ENCODE measurements at places on chromosomes 12 and 14.
A peak's percentile ranks its signal among the peaks of the same experiment; 100 is the strongest.

DNA sequence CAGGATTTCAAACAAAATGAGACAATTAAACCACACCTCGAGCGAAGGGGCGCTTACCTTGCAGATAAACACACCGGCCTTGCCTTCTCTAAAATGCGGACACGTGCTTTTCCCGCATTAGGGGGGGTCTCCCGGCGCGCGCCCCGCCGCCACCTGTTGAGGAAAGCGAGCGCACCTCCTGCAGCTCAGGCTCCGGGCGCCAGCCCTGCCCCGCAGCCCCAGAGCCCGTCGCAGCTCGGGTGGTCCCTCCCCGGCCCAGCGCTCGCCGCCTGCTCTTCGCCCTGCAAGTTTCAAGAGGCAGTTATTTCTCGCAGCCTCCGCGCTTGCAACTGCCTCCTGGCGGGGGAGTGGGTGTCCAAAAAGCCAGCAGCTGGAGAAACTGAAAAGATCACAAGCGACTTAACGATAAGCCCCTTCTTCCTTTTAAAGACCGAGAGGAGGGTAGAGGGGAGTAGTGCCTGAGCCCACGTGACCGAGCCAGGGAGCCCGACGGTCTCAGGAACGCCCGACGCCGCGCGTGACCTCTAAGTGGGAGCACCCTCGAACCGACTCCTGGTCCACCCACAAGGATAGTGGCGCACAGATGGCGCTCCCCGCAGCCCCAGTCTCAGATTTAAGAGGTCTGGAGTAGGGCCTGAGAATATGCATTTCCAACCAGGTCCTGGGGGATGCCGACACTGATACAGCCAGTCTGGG lies at the start of gene ESR2:
Gene ESR2 (minus strand): TSS at position 396 of the 696 bp plus-strand sequence. CDS start 11,386 bp downstream, outside the sequence.
- DNase-seq = peak; percentile 22

DNA sequence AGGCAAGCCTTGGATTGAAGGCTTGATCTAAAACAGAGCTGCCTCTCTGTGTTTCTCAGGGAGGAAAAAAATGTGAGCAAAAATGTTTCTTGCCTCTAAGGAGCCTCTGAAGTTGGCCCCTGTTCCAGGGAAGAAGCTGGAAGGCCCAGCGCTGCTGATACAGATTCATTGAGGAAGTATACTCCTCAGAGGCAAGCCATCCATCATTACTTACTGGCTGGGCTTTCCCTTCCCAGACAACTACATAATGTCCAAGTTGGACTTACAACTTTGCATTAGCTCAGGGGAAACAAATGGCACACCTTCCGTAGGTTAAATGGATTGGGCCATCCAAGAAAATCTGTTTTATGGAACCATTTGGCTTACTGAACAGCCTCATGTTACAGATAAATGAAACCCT lies 263.7 kb upstream of the SEL1L start:
- DNase-seq = no peak

DNA sequence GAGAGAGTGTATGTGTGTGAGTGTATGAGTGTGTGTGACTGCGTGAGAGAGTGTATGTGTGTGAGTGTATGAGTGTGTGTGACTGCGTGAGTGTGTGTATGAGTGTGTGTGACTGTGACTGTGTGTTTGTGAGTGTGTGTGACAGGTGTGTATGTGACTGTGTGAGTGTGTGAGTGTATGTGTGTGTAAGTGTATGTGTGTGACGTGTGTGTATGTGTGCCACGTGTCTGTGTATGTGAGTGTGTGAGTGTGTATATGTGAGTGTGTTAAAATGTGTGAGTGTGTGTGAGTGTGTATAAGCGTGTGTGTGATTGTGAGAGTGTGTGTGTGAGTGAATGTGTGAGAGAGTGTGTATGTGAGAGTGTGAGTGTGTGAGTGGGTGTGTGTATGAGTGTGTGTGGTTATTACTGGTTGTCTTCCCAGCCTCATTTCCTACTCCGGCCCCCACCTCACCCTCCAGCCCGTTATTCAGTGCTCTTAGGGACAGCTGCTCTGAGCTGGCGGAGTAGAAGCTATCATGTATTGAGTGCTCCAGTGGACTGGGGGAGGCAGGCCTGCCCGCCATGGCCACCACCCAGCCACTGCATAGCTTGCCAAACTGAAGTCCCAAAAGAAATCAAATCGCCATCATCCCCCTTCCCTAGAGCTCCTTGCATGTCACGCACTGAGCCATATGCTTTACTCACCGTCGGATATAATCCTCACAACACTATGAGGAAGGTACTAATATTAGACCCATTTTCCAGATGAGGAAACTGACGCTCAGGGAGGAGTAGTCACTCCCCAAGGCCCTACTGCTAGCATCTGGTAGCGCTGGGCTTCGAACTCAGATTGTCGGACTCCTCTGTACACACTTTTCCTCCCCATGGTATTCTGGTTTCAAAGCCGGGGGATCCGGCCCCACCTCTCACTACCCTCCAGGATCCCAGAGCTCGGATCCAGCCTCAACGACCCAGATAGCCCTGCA lies 10.3 kb upstream of the MYL2 start:
- no peak for DNase-seq

DNA sequence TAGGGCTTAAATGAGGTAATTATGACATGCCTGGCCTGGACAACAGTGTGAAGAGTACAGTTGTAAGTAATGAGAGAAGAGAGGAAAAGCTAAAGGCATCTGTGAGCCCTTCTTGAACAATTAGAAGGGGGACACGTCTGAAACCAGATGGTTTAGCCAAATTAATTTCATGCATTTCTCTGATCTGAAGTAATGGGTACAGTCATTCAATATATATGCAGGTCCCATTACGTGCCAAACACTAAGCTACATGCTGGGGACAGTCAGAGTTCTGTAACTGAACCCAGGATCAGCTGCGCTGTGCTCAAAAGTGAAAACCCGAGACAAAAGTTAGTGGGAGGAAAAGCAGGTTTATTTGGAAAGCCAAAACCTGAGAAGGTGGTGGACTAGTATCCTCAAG lies 207.2 kb upstream of the TMTC1 start:
- DNase-seq = no peak

DNA sequence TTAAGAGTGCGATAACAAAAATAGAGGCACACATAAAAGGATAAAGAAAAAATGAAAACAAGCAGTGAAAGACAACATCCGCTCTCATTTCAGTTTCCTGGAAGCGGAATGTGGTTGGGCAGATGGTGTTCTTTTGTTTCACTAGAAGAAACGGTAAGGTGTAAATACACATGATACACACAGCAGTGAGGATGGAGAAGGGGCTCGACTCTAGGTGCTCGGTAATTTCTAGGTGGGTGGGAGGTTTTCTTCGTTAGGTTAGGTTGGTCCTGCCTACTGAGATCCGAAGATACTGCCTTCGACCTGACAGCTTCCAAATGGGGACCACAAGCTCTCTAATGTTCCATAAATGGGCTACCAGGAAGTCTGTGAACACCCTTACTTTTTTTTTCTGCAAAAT lies 1082.5 kb downstream of the BCL11B start:
- DNase-seq = no peak

DNA sequence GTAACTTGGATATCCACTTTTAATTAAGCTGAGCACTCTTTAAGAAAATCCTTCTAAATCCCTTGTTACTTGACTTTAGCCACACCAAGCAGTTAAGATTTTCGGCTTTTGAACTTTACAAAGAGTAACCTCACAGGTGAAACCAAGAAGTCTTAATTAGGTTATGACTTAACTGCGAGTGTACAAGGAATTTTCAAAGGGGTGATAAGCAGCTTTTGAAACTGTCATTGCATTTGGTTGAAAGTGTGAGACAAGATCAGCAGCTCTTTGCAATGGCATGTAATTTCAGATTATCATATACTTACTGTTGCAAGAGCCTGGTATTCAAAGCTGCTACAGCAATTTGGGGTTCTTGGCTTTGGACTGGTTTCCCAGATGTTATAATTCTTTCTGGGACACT lies 137.5 kb downstream of the TMEM117 start:
- no peak for DNase-seq

DNA sequence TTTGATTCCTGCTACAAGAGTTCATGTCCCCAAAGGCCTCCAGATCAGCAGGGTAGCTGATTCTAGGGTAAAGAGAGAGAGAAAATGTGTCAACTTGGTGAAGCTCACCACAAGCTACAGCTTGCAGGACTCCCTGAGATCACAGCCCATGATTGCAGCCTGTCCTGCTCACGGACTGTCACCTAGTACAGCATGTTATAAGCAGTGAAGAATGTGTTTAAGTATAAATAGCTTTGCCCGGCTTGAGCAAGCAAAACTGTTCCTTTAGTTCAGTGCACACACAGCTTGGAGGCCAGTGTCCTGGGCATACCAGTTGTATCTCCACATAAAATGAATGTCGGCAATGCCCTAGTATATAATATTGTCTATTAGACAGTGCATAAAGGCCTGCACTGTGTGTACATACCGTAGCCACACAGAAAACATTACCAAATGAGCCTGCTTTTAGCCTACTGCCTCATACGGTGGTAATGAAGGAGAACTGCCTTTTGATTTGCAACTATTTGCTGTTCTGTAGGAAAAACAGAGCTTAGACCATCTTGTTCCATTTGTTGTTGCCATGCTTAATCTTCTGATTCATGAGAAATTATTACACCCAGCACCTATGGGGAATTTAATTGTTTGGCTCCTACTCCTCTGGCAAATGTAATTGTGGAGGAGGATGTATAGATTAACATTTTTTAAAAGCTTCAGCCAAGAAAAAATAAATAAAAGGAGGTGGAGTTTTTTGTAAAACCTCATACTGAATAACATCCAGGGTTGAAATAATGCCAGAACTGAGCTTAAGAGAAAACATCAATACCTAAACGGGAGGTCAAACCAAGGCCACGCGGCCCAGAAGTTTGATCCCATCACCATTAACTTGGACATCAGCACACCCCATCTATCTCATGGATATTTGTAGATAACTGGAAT lies 108.1 kb upstream of the G2E3 start:
- DNase-seq = no peak

DNA sequence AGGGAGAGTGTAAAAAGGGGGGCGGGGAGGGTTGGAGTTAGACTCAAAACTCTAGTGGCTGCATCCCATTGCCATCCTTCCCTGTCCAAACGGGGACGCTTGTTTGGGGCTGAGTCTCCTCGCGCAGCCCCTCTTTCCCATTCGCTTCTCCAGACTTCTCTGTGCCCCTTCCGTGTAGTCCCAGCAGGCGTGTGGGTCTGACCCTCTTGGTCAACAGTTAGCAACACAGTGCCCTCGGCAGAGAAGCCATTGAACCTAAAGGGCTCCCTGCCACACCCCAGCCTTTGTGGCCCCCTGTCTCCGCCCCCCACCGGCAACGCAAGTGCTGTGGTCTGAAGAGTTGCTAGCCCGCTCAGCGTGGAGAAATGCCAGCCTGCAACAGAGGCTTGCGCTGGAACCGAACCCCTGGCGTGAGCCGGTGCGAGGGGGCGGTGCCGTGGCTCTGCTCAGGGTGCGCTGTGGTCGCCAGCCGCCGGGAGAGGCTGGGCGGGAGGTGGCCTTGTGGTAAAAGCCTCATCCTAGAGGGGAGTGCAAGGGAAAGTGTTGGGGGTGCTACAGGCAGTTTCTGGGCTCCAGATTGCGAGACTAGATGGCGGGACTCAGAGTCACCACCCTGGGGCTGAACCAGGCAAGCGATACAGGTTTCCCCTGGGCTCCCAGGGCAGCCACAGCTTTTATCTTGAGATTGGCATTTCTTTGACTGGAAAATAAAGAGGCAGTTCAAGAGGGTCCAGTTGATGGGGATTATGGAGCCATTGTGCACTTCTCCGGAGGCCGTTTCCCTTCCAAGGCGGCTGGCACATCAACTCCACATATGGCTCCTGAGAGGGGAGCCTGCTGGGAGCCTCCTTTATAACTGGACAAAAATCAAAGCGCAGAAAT lies 2.1 kb downstream of the PLXNC1 start:
- DNase-seq = no peak

GRCh38 chr14:59754256-59754655 lies 116.3 kb downstream of the RTN1 start:
- no peak for DNase-seq

GRCh38 chr12:3292677-3293412 lies 198.2 kb upstream of the PRMT8 start:
- DNase-seq = no peak

DNA sequence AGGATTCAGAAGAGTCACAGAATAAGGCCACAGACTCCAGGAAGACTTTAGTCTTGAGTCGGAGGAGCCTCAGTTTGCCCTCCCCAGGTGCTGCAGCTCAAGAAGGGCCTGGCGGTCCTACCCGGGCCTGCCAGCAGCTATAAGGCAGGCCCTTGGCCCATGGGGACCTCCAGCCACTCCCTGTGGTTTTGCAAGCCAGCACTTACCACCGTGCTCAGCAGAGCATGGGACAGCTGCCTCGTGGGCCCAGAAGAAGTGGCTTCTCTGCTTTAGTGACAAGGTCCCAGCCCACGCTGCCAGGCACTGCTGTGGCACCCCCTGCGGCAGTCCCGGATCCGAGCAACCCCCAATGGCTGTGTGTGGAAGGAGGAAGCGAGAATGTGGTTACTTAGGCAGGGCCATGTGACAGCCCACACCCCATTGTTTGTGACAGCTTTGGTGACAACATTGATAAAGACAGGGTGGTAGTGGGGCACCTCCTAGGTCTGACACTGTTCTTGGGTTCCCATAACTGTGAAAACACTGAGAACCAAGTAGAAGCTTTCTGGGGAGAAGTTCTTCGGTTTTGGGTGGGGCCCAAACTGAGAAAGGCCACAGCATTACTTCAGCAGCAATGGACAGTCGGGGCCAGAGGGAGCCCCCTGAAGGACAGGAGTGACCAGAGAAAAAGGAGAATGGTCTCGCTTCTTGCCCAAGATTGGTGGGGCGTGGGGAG lies at the start of gene SELPLG:
Gene SELPLG (minus strand): TSS at position 361 of the 715 bp plus-strand sequence. CDS start 9,587 bp downstream, outside the sequence.
- DNase-seq = no peak

Data from brain microvascular endothelial cell (primary cell).